Stimulated activated CD4-positive, alpha-beta T cell treated with anti-CD3 and anti-CD28 coated beads, Interleukin-4, amount 100 ng/mL, for 1 hour (primary cell): ENCODE measurements at places on chromosomes 5 and 9.
A peak's percentile ranks its signal among the peaks of the same experiment; 100 is the strongest.

- no peak for DNase-seq
These were observed 58.9 kb downstream of the DAP start for GRCh38 chr5:10702040-10702629.

DNA sequence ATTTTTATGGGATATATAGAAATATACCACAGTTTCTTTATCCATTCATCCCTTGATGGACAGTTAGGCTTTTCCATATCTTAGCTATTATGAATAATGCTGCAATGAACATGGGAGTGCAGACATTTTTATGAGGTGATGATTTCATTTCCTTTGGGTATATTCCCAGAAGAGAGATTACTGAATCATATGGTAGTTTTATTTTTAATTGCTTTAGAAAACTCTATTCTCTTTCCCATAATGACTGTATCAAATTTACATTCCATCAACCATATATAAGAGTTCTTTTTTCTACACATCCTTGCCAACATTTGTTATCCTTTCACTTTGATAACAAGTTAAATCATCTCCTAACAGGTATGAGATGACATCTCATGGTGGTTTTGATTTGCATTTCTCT, 821.6 kb downstream of the TLE1 start:
- no peak for DNase-seq

DNA sequence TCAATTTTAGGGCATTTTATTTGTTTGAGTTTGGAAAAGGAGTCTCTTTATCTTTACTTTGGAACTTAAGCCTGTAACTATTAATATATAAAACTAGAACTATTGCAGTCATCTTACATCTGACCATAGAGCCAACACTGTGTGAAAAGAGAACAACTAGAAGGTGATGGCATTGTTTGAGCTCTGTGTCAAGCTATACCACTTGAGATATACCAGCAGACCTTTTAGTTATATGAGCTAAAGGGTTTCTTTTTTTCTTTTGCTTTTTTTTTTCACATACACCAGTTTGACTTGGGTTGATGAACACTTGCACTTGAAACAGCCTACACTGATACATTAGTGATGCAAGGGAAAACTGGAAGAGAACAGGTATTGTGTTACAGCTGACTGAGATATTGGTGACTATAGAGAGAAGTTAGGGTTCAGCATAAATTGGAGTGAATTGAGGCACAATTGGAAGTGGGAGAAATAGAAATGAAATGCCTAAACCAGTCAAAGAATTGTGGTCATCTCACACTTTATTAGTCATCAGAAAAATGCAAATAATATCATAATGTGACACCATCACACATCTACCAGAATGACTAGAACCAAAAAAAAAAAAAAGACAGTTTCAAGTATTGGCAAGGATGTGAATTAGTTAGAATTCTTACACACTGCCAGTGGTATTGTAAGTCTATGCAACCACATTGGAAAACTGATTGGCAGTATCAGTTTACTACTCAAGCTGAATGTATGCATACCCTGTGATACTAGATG, 60.9 kb downstream of the ADRB2 start:
- no peak for DNase-seq

GRCh38 chr9:79120941-79121340, 450.8 kb upstream of the TLE4 start:
- DNase-seq = no peak

GRCh38 chr9:70880535-70880934, 240.9 kb downstream of the TRPM3 start:
- DNase-seq = no peak

DNA sequence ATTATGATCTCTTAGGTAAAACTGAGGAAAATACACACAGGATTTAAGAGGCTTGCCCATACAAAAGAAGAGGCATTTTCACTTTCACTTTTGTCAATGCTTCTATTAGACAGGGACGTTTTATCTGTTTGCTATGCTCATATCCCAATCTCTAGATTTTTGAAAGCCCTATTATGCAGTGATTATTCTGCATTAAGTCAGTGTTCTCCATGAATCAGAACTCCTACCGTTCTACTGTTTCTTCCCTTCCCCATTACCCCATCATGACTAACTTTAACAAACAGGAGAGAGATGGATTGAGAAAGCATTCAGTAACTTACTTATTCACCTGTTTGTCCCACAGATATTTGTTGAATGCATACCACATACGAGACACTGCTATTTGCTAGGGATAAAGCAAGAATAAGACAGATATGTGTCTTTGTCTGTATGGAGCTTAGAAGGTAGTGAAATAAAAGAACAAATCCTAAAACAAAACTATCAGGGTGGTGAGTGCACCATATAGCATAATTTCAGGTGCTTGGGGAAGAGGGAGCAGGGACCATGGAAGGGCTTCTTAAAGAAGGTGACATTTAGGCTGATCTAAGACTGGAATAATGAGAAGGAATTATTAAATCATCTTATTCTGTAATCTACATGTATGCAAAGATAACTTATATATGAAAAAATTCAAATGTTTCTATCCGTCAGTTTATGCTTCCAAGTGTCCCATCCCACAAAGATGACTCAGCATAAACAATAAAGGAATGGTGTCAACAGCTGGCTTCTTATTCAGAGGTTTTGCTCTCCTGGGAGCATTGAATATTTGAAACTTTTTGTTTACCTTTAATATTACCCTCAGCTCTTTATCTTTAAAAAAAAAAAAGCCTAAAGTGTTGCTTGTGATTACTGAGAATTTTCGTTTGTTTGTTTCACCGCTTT, 328.1 kb downstream of the HINT1 start:
- no peak for DNase-seq

- peak; percentile 85 for DNase-seq
These were observed 20.3 kb downstream of the PTPA start for GRCh38 chr9:129131300-129132145.

GRCh38 chr5:14685757-14686156, 21.2 kb downstream of the OTULIN start:
- DNase-seq = peak; percentile 40

DNA sequence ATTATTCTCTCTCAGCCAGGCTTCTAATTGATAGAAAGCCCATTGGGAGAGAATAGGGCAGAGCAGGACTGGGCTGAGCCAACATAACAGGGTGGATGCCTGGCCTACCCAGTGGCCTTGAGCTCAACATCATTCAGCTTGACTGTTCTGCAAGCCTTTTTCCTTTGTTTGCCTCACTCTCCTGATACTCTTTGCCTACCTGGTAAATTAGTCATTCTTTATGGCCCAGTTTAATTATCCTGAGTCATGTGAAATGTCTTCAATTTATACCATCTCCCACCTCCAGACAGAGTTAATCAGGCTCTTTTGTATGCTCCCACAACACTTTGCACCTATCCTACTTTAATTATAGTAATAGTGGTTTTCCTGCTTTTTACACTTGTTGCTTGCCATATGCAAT, 13.6 kb downstream of the GLRA1 start:
- no peak for DNase-seq

DNA sequence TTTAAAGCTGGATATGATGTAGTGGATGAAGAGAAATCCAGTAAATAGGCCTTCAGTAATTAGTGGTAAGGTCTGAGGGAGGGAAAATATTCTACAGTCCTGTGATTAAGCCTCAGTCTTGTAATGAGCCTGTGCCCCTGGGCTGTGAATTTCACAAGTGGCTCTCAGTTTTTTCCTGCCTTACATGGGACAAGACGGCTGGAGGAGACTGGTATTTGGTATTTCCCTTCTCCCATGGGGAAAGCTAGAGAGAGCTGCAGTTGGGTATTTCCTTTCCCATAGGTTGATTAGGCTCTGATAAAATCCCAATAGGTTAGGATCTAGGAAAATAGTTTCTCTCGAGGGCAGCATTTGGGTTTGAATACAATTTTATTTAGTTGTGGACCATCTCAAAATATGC, 62.2 kb upstream of the GNA14 start:
- DNase-seq = no peak

DNA sequence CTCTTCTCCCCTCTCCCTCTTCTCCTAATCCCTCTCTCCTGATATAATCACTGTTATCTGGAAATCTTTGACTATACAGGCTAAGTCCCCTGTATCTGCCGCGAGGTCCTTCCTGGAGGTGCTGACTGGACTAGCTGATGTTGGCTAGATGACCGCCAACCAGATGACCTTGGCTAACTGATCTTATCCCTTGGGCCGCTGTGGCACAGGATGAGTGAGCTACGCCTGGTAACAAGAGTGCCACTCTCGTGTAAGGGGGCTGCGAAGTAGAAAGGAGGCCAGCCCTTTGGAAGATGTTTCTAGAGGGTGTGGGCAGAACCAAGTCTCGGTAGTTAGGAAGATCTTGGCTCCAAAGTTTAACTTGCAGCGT, 345 bp upstream of the PRRC1 start:
- DNase-seq = no peak
